ENCODE measurements at places on chromosomes 6 and 20. TPM values are rescaled to one million over a fixed set of nuclear protein-coding genes. Genes with fewer than 3 reads are reported as not detected.

RAD21L1 gene
- not detected for total RNA-seq

CUL7 gene
- 20.9 TPM for total RNA-seq

POU5F1 gene
- 0.76 TPM for total RNA-seq

TNNC2 gene
- 0.89 TPM for total RNA-seq

DUSP22 gene
- total RNA-seq, result 62.2 TPM

TMEM244 gene
- not detected for total RNA-seq

TCF15 gene
- total RNA-seq, result 2.1 TPM

ECT2L gene
- total RNA-seq, result 0.49 TPM

RIPPLY2 gene
- total RNA-seq, result 0.80 TPM

SSTR4 gene
- not detected for total RNA-seq

LY6G6F gene
- total RNA-seq, result not detected

SNX21 gene
- 52.6 TPM for total RNA-seq

NKAIN4 gene
- total RNA-seq, result 3.0 TPM

PDYN gene
- not detected for total RNA-seq

CCN2 gene
- 176 TPM for total RNA-seq

RAB44 gene
- 0.27 TPM for total RNA-seq

CFB gene
- total RNA-seq, result 72.6 TPM

ZKSCAN3 gene
- 7.8 TPM for total RNA-seq

SLC25A27 gene
- 49.0 TPM for total RNA-seq

GPR6 gene
- not detected for total RNA-seq

SPATA25 gene
- total RNA-seq, result 2.8 TPM

CEP162 gene
- total RNA-seq, result 17.0 TPM

C20orf204 gene
- total RNA-seq, result 2.1 TPM

ARMH2 gene
- not detected for total RNA-seq

GINS1 gene
- 1.4 TPM for total RNA-seq

HLA-DQB1 gene
- total RNA-seq, result 25.5 TPM

SLC22A7 gene
- not detected for total RNA-seq

SLC35F1 gene
- total RNA-seq, result 24.6 TPM

CTCFL gene
- total RNA-seq, result 0.27 TPM

PSMB1 gene
- total RNA-seq, result 108 TPM

ALDH5A1 gene
- 19.3 TPM for total RNA-seq

Measured in sciatic nerve (tissue), 2 donors.